ENCODE measurements at places on chromosomes 11 and 22.

DNA sequence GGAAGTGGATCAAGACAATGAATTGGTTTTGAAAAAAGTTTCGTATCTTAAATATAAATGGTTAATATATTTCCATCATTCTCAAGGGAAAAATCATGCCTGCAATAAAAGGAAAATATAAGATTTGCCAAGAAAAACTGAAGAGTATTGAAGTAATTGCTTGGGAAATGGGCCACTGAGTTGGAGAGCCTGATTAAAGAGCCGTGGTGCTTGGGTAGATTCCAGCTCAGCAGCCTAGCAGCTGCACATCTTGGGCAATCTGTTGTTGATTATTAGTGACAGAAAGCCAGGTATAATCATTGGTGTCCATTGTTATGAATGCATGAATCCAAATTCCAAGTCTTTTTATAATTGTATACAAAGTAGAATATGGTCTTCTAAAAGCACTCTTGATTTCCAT, 800.9 kb upstream of the CHORDC1 start:
- no peak for DNase-seq

GRCh38 chr11:115623021-115623451, 118.8 kb upstream of the CADM1 start:
- no peak for DNase-seq

- no peak for DNase-seq
Measured at GRCh38 chr22:35148866-35149548, 83.0 kb downstream of the ISX start.

DNA sequence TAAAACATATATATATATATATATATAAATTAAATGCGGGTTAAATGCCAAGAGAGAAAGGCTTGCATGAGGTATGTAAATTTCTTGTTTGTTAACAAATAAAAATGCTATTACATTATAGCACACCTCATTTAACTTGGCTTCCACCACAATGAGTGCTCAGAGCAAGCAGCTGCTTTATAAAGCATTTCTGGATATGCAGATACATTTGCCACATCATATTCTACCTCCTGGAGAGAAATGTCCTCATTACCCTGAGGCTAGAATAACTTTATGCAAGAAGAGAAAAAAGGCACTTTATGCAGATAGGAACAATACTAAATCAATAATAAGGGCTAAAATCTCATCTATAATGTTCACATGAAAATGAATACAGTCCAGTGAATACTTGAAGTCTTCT, 181.7 kb upstream of the CCDC90B start:
- DNase-seq, result no peak

DNA sequence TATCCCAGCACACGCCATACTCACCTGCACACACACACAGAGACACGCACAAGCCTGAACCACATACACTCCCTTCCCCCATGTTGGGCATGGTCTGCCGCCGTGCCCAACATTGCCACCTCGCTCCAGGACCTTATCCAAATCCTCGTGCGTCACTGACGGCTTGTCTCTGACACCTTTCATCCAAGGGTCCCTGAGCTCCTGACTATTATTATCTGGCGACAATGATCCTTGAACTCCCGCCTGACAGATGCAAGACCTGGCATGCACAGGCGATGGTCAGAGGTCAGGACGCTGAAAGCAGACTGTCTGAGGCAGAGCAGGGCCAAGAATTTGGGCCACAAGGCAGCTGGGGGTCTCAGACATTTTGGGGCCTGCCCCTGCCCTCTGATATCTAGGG, 4.2 kb downstream of the MB start:
- DNase-seq, result no peak

DNA sequence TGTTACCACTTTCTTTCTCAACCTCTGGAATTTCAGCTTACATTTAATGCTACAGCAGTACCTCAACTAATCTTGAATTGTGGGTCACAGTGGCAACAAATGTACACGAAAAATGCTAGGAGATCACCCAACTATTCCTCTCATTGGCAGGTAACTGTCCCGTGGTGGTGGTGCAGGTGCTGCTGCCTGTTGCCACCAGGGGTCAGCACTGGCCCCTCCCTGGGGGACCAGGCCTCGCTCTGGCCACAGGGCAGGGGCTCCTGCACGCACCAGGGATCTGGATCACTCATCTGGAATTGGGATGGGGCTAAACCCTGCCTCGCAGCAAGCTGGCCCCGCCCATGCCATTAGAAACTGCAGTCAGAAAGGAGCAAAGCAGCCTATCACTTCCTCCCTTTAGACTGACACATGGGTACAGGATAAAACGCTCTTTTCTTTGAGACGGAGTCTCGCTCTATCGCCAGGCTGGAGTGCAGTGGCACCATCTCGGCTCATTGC, 6.9 kb upstream of the POLDIP3 start:
- DNase-seq, result peak; percentile 54

DNA sequence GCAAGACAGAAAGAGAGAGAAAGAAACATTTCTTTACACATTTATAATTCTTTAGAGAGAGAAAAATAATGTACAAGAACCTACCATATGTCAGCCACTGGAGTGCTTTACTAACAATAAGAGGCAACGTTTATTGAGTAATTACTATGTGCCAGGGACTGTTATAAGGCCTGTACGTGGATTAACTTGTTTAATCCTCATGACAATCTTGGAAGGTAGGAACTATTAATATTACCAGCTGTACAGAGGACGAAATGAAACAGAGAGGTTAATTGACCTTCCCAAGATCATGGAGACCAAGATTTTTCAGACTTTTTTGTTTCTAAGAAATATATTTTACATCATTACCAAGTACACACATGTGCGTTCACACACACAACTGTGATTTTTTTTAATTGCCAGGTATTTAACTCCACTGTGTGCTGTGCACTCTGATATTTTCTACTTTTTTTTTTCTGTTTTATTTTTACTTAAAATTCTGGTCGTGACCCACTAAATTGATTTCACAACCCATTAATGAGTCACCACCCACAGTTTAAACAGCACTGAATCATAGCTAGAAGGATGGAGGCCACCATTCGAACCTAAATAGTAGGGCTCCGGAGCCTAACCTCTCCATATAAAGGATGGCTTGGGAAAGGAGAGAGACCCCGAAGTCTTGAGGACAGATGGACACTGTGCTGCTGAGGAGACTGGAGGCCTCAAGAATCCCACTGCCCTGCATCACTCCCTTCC, 21.4 kb downstream of the CREB3L1 start:
- DNase-seq, result no peak

GRCh38 chr11:66328302-66329144, 7.7 kb downstream of the RIN1 start:
- peak; percentile 81 for DNase-seq

- DNase-seq, result no peak
Measured at GRCh38 chr22:36790648-36791047, 14.7 kb upstream of the IFT27 start.

DNA sequence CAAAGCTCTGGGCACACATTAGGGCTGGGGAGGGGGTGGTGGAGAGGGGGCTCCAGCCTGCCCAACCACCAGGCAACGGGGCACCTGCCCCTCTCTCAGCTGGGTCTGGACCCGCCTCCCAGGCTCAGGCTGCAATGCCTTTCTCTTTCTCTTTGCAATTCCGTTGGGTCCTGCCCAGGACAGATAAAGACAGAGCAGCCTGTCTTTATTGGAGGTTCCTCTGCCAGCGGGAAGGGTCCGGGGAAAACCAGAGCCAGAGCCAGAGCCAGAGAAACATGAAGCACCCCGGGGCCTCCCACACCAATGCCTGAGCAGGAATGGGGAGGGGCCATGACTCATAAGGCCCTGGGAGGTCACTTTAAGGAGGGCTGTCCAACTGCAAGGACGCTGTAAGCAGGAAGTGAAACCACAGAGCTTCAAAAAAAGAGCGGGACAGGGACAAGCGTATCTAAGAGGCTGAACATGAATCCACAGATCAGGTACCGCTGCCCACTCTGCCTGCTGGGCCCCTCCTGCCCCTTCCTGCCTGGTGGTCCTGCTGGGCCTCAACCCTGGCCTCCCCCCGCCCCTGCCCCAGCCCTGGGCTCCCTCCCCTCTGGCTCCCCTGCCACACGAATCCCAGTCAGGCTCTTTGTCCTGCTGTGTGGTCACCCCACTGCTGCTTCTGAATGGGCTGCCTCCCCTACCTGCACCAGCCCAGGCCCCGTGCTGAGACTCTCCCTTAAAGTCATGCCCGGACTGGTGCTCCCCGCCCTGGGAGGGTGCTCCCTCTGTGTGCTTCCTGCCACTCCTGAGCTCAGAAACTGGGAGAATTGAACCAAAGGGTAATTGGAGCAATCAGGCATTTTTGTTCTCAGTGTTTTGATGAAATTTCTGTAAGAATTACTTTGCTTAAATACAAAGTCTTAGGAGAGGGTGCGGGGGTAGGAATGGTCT, at the start of gene APOBEC3B:
APOBEC3B (plus strand) TSS at position 356 of the 936 bp plus-strand sequence; CDS start at position 463, 107 bp downstream.
- DNase-seq, result peak; percentile 85

GRCh38 chr22:26674211-26675190, 17.1 kb downstream of the MIAT start:
- no peak for DNase-seq

DNA sequence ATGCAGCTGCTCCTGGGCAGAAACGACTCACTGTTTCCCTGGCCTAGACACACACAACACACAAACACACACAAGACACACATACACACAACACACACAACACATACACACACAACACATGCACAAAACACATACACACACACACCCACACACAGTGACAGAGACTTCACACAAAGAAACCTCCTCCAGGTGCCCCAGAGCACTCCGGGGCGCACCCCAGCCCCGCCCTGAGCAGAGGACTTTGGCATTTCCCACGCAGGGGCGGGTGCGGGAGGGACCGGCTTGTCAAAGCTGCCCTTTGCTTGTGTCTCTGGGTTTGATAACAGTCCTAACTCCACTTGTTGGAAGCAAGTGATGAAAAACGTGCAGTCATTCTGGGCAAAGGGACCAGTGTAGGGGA, 6.5 kb downstream of the APOBEC3A start:
- no peak for DNase-seq

DNA sequence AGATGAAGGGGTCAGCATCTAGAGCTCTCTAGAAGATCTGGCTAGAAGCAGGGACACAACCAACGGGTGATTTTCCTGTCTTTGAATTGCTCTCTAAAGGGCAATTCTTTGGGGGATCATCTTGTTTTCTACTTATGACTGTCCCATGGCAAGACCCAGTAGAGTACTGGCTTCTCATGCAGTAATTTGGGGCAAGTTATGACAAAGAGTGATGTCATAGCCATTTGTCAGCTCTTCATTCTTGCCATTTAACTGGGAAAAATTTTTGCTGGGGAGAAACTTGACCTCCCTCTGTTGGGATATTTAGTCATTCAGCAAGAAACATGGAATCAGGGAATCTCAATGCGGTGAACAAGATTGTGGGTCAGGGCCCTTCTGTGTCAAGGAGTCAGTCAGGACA, 80.4 kb downstream of the SLC1A2 start:
- DNase-seq, result no peak

GRCh38 chr11:116641561-116642045, 131.2 kb downstream of the BUD13 start:
- DNase-seq, result no peak

- DNase-seq, result no peak
Measured at GRCh38 chr11:128238521-128239265, 348.7 kb downstream of the ETS1 start.

DNA sequence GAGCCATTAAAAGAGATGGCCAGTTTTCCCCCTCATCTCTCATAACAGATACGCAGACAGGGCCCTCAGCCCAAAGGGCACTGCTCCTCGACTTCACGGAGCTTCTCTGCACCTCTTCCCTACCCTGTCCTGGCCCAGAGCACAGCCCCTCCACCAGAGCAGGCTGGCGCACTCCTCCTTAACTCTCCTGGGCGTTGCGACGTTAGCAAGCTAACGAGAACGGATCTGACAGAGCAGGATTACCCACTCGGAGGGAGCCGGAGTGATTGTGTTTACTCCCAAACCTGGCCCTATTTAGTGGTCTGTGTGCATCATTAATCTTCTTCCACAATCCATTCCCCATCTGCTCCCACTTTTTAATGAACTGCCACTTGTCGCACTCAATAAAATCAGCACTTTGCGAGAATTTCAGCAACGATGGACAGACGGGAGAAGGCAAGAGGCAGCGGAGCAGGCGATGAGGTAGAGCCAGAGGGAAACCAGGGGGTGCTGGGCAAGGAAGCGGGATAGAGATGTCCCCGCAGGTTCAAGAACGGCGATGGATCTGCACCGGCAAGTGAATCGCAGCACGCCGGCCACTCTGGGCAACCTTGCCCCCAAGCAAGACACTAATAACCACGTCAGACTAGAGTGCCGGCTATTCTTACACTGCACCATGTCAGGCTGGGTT, 159.4 kb downstream of the BUD13 start:
- no peak for DNase-seq

GRCh38 chr11:43542750-43543712, 137.5 kb upstream of the HSD17B12 start:
- DNase-seq, result no peak

- DNase-seq, result peak; percentile 48
Measured at GRCh38 chr11:66278363-66279091, 552 bp downstream of the CNIH2 start.

DNA sequence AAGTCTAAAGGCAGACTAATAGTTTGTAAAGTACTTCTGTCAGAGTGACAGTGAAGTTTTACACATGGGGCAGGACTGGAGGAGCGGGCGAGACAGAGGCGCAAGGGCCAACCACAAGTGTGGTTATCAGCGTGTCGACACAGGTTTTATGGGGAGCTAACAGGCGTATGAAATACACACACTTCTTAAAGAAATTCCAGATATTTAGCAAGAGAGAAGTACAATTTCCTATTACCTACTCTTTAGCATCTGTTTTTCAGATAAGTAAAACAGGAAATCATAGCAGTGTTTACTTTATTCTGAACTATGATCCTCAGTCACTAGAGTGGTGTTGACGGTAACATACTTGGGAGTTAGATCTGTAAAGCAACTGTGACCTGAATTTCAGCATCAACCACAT, 22.5 kb downstream of the VSIG10L2 start:
- DNase-seq, result no peak

- DNase-seq, result no peak
Measured at GRCh38 chr11:114685097-114685496, 6.8 kb downstream of the NXPE2 start.

DNA sequence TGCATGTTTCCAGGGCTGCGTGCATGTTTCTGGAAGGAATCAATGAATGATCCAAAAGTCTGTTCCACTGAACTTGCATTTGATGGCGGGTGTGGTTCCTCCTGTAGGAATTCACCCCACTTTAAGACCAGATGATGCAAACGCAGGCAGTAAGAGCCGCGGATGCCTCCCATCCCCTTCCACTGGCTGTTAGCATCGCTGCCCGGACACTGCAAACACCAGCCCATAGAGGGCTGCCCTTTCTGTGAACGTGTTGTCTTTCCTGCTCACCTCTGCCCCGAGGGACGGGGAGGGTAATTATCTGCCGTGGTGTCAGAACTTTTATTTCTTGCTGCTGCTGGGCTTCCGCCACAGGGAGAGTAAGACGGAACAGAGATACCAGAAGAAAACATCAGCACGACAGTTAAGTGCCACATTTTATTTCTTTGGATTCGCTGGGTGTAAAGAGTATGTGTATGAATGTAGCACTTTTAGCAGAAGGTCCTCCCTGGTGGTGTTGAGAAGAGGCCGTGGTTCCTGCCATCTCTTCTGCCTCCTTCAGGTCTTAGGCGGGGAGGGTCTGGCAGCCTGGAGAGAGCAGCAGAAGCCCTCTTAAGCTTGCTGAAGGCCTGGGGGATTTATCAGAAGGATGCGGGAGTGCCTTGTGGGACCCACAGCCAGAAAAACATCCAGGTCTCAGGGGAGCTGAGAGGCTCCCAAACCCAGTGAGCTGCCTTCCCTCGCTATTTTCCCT, 53.2 kb upstream of the NECTIN1 start:
- DNase-seq, result no peak

- peak; percentile 62 for DNase-seq
Measured at GRCh38 chr22:27134315-27134701, 476.9 kb downstream of the MIAT start.

GRCh38 chr22:30984317-30984716, 15.3 kb downstream of the TUG1 start:
- no peak for DNase-seq
